CD4-positive, alpha-beta T cell treated with Interleukin-17A for 1 hour (primary cell): ENCODE measurements at places on chromosomes 16 and 17.

DNA sequence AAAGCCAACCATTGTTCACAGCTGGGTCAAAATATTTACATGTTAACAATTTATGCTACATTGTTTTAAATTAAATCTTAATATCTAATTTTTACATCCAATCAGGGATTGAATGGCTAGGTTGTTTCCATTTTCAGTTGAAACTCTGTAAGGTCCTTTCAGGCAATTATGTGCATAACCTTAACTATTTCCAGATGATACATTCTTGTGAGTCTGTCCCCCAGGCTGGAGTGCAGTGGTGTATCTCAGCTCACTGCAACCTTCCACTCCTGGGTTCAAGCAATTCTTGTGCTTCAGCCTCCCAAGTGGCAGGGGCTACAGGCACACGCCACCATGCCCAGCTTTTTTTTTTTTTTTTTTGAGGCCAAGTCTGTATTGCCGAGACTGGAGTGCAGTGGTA, 10.4 kb downstream of the CDC42EP4 start:
- DNase-seq = no peak

- no peak for DNase-seq
Observed at GRCh38 chr16:88306411-88306810, 76.3 kb upstream of the ZNF469 start.

DNA sequence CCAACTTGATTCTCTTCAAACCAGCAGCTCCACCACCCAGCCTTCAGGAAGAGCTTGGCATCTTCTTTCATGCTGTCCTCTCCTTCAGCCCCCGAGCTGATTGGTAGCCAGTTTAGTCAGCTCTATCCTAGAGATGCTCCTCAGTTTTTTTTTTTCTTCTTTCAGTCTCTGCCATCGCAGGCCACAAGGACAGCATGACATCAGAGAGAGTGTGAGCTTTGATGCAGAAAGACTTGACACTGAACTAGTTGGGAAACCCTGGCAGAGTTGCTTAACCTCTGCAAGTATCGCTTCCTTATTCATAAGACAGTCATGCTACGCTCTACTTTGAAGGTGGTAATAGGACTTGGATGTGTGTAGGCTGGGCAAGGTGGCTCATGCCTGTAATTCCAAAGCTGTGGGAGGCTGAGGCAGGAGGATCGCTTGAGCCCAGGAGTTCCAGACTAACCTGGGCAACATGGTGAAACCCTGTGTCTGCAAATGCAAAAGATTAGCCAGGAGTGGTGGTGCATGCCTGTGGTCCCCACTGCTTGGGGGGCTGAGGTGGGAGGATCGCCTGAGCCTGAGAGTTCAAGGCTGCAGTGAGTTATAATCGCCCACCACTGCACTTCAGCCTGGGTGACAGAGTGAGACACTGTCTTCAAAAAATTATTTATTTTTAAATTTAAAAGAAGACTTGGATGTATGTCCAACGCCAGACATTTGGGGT, 2.6 kb downstream of the CD300LB start:
- peak; percentile 35 for DNase-seq

GRCh38 chr17:61352781-61353491, 46.7 kb upstream of the TBX2 start:
- no peak for DNase-seq
